ENCODE measurements at places on chromosomes 16 and 17.

DNA sequence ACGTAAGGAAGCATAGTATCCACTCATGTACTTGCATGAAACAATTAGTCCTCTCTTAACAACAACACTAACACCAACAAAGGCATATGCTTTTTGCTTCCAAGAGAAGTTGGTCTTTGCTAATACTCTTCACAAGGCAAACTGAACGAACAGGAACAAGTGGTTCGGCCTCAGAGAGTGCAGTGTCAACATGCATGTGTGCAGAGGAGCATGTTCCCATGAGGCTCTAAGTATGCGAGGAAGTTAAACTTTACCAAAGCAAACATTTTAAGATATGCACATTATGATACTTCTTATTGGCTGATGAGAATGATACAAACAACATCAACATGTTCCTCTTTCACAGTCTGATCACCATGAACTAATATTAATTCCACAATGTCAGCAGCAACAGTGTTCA is 285.3 kb upstream of the IRX5 start:
- no peak for DNase-seq

DNA sequence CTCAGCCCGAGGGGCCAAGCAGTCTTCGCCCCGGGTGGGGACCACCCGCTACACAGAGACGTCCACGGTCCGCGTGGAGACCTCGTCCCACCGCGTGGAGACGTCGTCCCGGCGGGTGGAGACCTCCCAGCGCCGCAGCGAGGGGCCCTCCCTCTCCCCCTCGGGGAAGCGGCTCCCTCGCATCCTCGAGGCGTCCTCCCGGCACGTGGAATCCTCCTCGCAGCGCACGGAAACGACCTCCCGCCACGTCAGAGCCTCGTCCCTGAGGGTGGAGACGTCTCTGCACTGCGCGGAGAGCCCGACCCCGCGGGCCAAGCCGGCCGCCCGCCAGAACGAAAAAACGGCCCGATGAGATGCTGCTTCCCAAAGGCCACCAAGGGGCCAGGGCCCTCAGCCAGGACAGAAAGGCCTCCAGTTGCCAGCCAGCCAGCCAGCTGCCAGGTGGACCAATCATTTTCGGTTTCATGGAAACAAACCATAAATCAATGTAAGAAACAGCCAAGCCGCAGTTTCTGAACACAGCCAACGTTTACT is 424 bp downstream of the C17orf100 start:
- peak; percentile 36 for DNase-seq

GRCh38 chr16:74297145-74297665 is 591 bp downstream of the PSMD7 start:
- DNase-seq: peak; percentile 56

DNA sequence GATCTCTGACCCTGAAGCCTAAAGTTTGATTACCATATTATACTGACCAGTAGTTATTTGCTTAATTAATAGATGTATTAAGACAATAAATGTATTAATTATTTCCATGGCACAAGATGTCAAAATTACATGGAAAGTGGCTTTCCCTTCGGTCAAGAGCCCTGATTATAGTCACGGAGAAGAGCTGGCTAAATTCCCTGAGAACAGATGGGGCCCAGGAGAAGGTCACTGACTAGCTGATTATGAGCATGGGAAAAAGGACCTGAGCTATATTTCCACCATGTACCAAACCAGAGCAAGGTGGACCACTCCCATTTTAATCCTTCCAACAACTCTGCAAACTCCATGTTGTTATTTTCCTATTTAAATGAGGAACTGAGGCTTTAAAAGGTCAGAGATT is 12.9 kb upstream of the MYO18A start:
- no peak for DNase-seq

GRCh38 chr17:39198186-39198566 is 707 bp upstream of the CACNB1 start:
- DNase-seq: no peak

DNA sequence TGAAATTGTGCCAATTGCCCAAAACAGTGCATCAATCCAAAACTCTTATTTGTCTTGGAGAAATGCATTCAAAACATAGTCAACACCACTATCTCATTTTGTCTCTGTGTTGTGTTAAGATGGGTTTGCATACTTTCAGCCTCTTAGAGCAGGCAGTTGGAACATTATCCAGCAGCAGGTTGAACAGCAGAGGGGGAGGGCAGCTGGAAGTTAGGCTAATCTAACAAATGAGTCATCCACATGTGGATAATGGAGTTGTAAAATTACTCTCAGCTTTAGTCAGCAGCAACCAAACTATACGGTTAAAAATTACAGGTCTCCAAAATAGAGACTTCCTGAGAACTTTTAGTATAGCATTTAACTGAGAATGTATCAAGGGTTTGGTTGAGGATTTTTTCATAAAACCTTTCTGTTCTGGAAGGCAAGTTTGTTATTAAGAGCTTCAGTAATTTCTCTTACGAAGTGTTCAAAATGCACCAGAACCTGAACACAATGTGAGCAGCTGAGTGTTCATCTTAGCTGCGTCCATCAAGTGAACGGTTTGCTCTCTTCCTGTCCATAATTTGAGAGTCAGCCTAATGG is 46.3 kb downstream of the PRKCA start:
- DNase-seq: no peak

DNA sequence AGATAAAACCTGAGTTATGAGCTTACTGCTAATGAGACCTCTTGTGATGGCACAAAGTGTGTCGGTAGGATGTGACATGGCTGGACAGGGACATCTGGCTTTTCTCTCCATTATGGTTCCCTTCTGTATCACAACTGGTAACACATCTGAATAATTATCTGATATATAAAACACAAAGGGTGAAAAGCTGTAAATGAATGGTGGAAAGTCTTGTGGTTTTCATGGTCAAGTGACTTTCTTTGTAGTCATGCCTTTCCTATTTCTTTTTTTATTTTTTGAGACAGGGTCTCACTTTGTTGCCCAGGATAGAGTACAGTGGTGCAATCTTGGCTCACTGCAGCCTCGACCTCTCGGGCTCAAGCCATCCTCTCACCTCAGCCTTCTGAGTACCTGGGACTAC is 35.3 kb upstream of the ZFHX3 start:
- no peak for DNase-seq

GRCh38 chr17:9521062-9521461 is 54.6 kb downstream of the STX8 start:
- DNase-seq: no peak

GRCh38 chr17:65485388-65486299 is 75.8 kb downstream of the AXIN2 start:
- no peak for DNase-seq

DNA sequence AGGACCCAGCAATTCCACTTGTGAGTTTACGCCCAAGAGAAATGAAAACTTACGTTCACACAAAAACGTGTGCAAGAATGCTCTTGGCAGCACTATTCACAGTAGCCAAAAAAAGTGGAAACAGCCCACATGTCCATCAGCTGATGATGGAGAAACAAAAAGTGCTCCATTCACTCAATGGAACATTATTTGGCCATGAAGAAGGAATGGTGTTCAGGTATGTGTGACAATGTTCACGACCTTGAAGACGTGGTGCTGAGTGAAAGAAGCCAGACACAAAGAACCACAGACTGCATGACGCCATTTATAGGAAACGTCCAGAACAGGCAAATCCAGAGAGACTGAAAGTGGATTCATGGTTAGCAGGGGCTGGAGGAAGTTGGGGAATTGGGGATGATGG is 84.9 kb downstream of the ZDHHC7 start:
- no peak for DNase-seq

GRCh38 chr16:35711435-35711834 is 2252.0 kb downstream of the TP53TG3F start:
- DNase-seq: no peak

GRCh38 chr17:70891306-70891705 is 722.0 kb downstream of the KCNJ2 start:
- no peak for DNase-seq

DNA sequence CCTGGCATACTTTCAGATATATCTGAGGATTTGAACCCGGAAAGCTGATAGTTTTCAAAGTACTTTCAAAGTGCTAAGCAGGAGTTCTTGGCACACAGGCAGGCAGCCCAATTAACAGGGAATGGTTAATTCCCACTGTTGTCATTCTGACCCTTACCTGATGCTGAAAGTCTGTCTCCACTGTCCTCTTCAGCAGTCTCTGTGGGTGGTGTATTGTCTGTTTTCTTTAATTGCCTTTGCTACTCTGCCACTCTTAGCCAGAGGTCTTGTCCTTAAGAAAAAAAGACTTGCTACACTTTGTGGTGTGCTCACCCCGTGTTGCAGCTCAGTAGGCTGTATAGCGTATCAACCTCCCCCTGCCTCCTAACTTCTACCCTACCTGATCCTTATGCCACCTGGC is 63.2 kb upstream of the SLC12A3 start:
- no peak for DNase-seq

- DNase-seq: no peak
These were observed 31.9 kb downstream of the USP22 start for GRCh38 chr17:21010705-21011596.

GRCh38 chr17:73422121-73422520 is 110.3 kb upstream of the CDC42EP4 start:
- DNase-seq: no peak

- DNase-seq: no peak
These were observed 132.3 kb upstream of the FAM20A start for GRCh38 chr17:68733241-68734176.

DNA sequence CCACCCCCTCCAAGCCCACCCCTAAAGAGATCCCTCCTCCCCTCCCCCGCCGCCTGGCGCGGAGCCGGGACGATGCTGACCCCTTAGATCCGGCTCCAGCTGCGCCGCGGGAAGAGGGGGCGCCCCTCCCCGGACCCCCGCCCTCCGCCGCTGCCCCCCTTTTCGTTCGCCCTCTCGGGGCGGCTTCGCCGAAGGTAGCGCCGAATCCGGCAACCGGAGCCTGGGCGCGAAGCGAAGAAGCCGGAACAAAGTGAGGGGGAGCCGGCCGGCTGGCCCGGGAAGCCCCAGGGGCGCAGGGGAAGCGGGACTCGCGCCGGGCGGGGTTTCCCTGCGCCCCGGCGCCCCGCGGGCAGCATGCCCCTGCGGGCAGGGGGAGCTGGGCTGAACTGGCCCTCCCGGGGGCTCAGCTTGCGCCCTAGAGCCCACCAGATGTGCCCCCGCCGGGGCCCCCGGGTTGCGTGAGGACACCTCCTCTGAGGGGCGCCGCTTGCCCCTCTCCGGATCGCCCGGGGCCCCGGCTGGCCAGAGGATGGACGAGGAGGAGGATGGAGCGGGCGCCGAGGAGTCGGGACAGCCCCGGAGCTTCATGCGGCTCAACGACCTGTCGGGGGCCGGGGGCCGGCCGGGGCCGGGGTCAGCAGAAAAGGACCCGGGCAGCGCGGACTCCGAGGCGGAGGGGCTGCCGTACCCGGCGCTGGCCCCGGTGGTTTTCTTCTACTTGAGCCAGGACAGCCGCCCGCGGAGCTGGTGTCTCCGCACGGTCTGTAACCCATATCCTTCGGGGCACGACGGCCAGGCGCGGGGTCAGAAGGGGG is 623 bp downstream of the CACNA1G start:
- DNase-seq: no peak

DNA sequence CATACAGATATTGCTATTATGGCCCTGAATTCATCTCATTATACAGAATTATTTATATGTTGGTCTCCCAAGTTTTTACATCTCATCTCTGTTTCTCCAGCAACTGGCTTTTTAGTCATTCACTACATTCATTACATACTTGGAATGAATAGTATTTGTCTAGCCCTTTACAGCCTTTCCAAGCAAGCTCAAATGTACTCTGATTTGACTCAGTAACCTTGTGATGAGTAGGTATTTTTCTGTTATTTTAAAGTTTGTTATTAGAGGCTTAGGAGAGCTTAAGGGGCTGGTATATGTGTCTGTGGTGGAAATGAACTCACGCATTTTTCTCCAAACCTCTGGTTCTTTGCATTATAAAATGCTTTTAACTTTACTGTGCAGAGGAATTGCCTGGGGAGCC is 224.7 kb downstream of the SNX29 start:
- DNase-seq: no peak

GRCh38 chr17:59487161-59487873 is 78.1 kb upstream of the DHX40 start:
- no peak for DNase-seq

DNA sequence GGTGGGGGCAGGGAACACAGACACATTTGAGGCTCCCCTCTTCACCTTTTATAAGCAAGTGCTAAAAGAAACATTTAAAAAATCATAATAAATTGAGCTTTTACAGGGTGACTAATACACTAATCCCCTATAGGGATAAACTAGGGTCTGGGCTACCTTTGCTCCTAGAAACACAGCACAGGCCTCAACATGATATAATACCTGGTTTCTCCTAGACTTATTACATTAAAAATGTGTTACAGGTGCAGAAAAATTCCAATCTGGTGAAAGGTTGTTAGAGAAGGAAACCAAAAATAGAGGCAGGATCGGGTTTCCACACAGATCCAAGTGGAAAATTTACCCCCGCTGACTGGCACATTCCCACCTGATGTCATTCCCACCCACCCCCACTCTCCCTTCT is 124.7 kb upstream of the NOG start:
- no peak for DNase-seq

- no peak for DNase-seq
These were observed 135.1 kb downstream of the MRM1 start for GRCh38 chr17:36736201-36737156.

DNA sequence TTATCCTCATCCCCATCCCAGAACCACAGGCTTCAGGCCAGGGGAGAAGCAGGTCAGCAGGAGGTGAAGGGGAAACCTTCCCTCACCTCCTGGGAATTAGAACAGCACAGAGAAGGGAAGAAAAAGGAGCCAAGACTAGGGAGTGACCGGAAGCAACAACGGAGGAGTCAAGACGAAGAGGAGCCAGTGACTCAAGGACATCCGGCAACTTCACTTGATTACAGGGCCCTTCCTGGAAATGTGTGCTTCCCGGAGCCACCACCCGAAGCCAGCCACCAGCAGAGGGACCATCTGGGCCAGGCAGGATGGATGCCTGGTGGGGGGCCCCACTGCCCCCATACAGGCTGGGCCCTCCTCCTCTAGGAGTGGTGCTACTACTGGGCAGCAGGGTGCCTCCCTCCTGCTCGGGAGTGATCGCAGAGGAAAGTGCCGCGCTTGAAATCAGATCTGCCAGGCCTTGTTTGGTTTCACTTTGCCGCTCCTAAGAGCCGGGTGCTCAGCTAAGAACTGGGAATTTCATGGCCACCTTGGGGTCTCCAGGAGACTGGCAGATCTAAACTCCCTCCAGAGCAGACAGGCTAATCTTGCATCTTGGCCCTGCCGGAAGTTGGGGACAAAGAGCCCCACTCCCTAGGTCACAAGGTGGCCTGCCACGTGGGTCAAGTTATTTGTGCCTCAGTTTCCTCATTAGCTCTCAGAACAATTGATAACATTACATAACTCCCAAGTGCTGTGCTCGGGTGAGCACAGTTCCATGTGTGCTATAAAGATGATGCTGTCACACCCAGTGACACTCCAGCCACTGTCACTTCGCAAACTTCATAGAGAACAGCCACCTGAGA is 6.6 kb downstream of the CDC42EP4 start:
- no peak for DNase-seq

GRCh38 chr17:69090365-69090764 is 29.6 kb upstream of the ABCA9 start:
- DNase-seq: no peak

DNA sequence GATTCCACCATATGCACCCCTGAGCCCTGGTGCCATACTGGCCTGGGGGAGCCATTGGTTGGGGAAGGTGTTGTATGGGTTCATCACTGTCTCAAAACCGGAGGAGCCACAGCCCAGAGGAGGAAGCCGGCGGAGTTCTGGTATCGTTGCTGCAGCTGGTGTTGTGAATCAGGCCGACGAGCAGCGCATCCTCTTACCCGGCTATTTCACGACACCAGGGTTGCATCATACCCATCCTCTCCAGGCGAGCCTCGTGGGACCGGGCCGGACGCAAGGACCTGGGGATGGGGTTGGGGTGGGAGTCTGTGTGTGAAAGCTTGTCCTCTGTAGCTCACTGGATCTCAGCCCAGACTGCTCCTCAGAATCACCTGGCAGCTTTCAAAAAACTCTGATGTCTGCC is 6.6 kb upstream of the SLC12A3 start:
- no peak for DNase-seq
